ENCODE measurements at places on chromosomes 6 and 20.

GRCh38 chr6:77363702-77364101 is 99.6 kb downstream of the HTR1B start:
- no peak for DNase-seq

DNA sequence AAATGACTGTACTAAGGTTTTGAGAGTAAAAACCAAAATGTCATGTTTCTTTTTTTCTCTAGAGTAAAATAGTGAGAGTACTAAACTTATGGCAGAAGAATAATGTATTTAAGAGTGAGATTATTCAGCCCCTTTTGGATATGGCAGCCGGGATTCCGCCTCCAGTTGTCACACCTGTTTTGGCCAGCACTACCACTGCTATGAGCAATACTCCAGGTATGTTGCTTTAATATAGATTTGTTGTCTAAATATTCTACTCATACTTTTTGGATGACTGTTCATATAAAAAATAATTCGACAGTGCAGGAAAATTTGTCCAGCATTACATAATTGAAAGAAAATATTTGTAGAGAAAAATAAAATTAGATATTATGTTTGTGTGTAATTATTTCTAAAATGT is 59.5 kb downstream of the SCAF8 start:
- no peak for DNase-seq

DNA sequence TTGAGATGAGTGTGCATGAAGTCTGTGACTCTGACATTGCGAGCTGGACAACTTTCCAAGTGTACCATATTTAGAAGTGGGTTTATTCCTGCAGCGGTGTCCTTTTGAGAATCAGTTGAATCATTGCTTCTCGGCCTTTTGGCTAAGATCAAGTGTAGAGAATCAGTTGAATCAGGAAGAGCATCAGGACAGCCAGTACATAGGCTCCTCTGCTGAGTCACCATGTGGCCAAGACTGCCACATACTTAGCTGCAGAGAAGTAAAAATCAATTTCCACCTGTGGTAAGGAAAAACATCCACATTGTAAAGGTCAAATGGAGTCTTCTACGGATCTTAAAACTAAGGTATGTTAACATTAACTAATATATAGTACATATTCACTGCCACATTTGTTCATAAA is 428.4 kb upstream of the MARCKS start:
- DNase-seq: no peak

GRCh38 chr6:168050881-168051586 is 28.0 kb downstream of the FRMD1 start:
- no peak for DNase-seq

GRCh38 chr6:50818020-50818419 is 651 bp upstream of the TFAP2B start:
- no peak for DNase-seq

- no peak for DNase-seq
Measured at GRCh38 chr6:119896806-119897205, 547.2 kb upstream of the MAN1A1 start.

DNA sequence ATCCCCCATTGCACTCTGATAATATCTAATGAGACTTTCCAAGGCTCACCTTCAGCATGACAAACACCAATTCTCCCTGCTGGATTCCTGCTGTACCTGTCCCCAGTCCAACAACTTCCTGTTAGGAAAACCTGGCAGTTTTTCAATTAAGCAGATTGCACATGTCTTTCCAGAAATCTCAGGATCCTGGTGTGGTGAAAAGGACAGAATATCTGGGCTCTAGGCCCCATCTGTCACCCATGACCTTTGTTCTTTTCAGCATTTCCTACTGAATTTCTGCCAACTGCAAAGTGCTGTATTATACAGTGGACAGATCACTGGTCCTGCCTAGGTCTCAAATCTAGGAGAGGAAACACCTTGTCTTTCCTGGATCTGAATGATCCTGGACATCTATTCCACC is 27.7 kb upstream of the DTNBP1 start:
- no peak for DNase-seq

DNA sequence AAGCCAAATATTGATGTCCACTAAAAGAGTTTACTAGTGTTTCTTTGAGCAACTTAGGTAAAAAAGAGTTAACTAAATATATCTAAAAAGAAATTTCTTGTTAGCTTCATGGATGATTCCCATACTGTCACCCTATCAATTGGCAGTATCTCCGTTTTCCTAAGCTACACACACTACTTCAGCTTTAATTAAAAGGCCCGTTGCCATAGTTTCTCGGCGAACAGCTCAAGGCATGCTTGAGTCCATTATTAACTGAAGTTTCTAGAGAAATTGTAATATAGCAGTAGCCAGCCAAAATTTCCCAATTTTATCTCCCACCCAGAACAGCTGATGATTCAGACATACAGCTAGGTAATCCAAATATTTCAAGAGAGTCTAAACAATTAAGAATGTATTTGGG is 20.0 kb upstream of the BEND6 start:
- DNase-seq: no peak

- DNase-seq: no peak
Measured at GRCh38 chr20:18019068-18019467, 38.6 kb downstream of the OVOL2 start.

GRCh38 chr6:26223650-26224546 is 136.7 kb downstream of the HFE start:
- DNase-seq: no peak

GRCh38 chr6:140020207-140020791 is 645.9 kb upstream of the CITED2 start:
- DNase-seq: no peak

DNA sequence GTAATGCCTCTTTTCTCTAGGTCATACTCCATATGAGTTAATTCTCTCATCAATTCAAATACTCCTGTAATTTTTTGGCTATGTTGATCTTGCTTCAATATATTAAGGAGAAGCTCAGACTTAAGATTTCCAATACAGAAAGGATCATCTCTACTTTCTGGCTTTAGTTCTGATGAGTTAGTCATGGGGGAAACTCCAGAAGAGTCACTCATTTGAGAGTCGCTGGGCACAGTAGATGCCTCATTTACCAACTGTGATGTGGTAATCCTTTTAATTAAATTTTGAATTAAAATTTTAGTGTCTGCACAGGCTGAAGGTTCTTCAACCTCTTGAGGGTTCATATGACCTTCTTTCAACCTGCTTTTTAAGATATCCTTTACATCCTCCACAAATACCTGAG is 38.5 kb downstream of the DST start:
- no peak for DNase-seq

GRCh38 chr6:2830183-2830582 is 11.5 kb downstream of the SERPINB1 start:
- no peak for DNase-seq

GRCh38 chr6:163947276-163947675 is 532.8 kb downstream of the QKI start:
- no peak for DNase-seq

- no peak for DNase-seq
Measured at GRCh38 chr6:7468382-7469081, 72.9 kb upstream of the DSP start.

- no peak for DNase-seq
Measured at GRCh38 chr6:8539453-8539852, 104.1 kb upstream of the SLC35B3 start.

DNA sequence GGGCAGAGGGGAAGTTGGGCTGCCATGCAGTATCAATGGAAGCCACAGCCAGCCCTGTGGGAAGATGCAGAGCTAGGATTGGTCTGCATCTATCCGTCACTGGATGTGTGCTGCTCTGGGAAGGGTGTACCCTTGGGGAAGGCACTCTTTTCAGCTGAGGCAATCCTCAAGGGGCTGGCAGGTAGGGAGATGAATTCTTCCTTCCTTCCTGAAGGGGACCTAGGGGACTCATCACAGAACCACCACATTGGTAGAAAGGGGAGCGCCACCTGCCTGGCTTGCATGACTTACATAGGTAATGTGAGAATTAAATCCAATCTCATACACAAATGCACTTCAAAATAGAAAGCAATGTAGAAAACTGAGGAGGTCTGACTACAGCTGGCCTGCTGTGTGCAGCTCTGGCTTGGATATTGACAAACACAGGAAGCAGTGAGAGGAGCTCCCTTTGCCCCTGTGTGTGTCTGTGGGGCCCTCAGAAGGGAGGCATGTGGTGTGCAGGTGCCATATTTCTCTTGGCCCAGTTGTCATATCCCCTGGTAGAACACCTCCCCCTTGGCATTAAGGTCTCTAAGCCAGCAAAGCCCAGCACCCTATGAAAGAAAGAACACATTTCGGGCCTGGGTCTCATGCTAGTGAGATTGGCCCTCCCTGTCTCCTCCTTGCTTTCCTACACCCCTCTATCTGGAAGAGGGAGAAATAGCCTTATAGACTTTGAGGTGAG is 260.3 kb upstream of the MOCS1 start:
- DNase-seq: no peak

Measured in central memory CD8-positive, alpha-beta T cell (primary cell).